ENCODE measurements at places on chromosomes 1 and 21. TPM values are rescaled to one million over a fixed set of nuclear protein-coding genes. Genes with fewer than 3 reads are reported as not detected.

- DNase-seq, result no peak
Measured at GRCh38 chr1:202658769-202659168, 51.5 kb downstream of the SYT2 start.

DNA sequence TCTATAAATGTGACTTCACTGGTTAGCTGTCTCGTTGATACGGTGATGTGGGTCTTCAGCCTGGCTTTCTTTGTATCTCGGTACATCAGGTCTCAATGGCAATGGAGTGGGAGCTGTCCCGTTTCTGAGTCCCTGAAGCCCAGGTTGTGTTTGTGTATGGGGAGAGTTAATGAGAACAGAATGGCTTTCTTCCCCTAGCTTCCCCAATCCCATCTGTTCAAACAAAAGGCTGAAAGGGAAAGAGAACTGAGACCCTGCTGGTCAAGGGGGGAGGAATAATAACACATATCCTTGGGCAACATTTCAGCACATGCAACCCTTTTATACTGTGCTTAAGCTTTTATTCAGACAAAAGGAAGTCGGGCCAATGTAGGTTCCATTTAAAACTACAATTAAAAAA lies 28.4 kb upstream of the CASQ2 start:
- no peak for DNase-seq

DNA sequence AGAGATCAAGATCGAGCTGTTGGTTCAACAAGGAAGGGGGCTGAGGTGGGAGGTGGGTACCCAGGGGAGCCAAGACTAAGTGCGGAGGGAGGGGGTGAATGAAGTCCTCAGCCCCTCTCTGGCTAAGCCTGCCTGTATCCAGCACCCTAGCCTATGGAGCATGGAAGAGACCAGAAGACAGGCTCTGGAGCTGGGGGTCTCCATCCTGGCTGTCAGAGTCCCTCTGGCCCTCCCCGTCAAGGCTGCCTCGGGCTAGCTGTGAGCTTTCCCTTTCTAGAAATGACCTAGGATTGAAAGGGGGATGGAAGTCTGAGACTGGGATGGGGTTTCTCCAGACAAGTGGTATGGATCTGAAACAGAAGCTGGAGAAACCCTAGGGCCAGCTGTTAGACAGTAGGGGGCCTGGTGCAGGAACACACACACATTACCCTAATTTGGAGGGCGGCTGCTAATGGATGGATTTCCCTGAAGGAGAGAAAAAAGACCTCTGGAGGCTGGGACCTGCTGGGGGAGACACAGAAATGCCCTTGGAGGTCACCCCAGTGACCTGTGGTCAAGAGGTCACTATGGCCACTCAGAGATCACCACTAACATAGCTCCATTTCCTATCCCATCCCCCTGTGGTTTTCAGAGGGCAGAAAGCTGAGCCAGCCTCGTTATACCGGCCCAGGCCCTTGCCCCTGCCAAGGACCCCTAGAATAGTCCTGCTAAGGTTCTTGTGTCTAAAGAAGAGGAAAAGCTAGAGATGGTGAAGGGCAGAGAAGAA lies 107.8 kb downstream of the TMEM53 start:
- no peak for DNase-seq

DNA sequence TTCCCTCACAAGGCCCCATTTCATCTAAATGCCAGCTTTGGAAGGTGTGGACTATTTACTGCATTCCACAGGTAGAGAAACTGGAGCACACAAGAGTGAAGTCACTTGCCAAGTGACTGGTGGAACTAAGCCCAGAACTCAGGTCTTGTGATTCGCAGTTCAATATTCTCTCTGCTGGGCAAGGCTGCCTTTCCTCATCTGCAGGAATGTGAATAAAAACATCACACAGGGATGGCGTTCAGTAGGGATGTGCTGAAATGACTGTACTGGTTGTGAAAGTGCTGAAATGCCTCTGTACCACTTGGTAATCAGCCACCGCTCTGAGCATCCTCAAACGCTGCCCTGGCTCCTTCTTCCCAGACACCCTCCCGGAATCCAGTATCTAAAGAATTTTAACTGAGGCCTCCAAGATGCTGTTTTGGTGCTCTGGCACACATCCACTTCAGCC lies 145.6 kb downstream of the HIVEP3 start:
- no peak for DNase-seq

DNA sequence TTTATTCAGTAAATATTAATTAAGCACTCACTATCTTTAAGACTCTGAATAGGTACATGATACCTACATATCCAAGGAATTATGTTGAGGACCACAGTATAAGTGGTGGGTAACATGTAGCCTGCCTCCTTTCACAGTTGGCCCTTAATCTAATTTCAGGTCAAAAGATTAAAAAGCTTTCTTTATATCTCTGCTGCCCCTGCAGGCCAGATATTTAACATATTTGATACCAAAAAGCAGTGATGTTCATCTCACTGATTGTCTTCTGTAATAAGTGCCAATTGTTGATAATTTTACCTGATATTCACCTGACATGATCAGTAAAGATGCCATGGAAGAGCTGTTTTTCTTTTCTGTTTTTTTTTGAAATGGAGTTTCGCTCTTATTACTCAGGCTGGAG lies 36.5 kb downstream of the RLF start:
- DNase-seq, result no peak

DNA sequence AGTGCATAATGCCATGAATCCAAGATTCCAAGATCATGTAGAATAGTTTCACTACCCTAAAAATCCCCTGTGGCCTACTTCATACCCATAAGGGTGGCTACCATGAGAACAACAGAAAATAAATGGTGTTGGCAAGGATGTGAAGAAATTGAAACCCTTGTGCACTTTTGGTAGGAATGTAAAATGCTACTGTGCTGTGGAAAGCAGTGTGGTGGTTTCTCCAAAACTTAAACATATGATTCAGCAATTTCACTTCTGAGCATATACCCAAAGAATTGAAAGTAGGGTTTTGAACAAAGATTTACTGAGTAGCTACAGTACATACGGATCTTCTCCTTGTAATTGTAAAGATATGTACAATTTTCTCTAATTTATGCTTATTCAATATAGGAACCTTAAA lies 16.0 kb downstream of the FNBP1L start:
- no peak for DNase-seq

DNA sequence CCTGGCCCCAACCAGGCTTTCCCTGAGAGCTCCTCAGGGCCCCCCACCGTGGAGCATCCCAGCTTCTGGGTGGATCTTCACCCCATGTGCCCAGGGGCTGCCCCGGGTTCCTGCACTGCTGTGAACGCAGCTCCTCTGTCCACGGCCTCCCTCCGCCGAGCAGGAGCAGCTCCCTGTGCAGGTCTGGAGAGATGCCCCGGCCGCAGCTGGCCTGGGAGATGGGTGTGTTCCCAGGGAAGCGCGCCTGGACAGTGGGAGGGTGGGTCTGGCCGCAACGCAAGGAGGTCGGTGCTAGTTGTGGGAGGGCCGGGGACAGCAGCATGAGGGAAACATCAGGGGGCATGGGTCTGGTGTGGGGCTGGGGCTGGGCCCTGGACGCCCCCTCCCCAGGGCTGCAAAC lies 71.3 kb downstream of the MORN1 start:
- no peak for DNase-seq

DNA sequence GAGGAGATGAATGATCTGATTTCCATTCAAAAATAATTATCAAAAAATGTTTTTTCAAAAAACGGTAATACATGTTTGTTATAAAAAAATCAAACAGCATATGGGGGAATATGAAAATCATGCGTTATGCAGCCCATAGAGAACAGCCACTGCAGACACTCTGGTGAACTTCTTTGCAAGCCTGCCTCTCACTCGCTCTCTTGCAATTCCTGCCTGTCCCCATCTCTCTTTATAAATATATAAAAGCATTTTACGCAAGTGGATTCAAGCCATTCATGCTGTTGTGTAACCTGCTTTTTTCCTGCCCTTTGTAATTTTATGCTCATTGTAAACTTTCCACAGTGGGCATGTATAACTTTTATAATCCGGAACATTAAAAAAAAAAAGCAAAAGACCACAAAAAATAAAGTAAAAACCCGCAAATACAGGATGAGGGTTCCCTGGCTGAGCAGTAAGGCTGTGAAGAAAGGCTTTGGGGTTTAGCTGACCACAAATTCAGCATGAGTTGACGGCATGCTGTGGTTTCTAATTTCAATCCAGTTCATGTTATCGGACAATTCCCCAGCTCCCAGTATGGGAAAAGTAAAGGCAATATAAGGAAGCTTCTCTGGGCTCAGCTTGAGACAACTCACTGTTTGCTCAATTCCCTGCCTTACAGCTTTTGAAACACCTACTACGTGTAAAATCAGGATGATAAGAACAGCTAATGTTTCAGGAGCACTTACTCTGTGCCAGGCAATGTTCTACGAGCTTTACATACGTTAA lies 52.8 kb upstream of the ZBTB40 start:
- no peak for DNase-seq

GRCh38 chr1:87894062-87894461 lies 565.4 kb downstream of the LMO4 start:
- no peak for DNase-seq

- DNase-seq, result no peak
Measured at GRCh38 chr1:21287905-21288514, 2.3 kb downstream of the ECE1 start.

DNA sequence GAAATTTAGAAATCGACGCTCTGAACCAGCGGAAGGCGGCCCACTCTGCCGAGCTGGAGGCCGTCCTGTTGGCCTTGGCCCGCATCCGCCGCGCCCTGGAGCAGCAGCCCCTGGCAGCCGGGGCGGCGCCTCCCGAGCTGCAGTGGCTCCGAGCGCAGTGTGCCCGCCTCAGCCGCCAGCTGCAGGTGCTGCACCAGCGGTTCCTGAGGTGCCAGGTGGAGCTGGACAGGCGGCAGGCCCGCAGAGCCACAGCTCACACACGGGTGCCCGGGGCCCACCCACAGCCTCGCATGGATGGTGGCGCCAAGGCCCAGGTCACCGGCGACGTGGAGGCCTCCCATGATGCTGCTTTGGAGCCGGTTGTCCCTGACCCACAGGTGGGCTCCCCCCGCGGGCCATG lies 47.0 kb upstream of the DIP2A start:
- DNase-seq, result peak; percentile 21

DNA sequence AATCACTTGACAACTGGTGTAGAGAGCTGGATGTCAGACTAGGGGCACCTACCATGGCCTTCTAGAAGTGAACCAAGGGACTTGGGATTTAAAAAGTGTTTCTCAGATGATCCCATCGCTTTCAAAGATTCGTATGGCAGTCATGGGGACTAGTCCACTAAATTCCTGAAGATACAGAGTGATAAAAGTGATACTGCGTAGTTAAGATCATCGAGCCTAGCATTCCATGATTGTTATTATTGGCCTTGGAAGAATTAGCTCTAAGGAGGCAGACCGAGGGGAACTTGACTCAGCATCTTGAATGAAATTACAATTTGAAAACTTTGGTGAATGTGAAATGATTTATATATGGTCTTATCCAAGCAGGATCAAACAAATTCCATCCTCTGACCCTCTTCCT lies 1.3 kb upstream of the CHIA start:
- DNase-seq, result no peak

- no peak for DNase-seq
Measured at GRCh38 chr21:45525910-45526306, 16.3 kb downstream of the SLC19A1 start.

DNA sequence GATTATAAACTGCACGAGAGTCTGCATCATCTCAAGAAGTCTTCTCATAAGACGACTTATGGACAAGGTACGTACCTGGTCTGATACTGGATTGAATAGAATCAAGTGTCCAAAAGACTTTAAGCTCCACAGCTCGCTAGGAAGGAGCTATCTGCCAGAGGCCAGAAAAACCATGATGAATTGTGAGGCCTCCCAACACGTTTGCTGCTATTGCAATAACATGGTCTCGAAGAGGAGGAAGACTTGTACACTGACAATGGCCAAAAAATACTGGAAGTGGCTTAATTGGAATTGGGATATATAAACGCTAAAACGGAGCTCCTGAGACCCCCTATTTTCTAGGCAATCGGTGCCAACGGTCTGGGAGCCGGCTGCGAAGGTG lies 534 bp downstream of the DNAJC28 start:
- DNase-seq, result no peak

DNA sequence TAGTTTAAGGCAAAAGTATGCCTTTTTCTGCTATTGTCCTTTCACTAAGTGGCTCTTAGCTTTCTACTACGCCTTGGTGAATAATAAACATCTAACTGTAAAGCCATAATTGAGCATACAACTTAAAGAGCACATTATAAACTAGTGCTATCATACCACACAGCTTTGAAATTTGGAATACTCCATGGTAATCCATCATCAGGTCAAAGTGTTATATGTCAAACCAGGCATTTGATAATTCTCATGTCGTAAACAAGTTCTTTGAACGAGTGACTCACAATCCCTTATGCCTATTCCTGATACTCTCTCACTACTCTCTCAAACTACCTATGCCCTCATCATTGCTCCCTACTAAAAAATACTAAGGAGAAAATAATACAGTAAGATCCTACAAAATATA lies 60.3 kb upstream of the FMN2 start:
- DNase-seq, result no peak

DNA sequence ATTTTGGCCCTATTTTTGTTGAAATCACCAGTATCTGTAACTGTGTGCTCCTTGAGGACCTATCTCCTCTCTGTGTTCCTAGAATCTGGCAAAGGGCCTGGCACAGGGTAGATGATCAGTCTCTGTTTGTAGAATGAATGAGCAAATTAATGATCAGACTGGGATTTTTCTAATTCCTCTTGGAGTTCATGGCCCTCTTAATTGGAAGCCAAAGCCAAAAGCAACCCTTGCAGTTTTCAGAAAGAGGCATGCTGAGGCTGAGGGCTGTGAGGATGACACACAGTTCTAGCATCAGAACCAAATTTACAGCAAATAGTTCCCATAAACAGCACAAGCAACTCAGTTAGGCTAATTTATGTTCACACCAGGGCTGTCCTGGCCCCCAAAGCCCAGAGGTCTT lies 111.1 kb upstream of the BEND5 start:
- no peak for DNase-seq

DNA sequence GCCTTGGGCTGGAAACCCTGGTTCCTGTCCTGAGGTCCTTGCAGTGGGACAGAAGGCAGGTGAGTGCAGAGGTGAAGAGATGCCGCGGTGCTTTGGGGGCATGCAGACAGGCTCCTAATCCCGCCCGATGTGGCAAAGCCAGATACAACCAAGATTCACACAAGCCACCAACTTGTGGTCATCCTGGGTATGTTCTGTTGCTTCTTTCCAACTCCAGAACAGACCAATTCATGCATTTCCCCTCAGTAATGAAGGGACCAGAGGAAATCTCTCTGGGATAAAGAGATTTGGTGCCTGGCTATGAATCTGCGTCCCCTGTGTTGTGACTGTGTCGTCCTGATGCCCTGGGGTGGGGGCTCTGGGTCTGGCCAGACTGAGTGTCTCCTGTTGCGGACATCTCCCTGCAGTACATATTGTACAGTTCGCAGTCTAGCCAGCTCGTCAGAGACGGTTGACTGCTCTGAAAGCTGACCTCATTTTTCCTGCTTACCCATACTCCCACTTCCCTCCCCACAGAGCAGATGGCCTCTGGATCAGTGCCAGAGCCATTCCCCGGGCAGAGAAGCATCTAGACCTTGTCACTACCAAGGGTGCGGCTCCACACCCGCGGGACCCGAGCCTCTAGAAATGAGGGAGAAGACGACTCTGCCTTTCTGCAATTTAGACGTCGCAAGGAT lies 216.3 kb downstream of the KIF26B start:
- peak; percentile 79 for DNase-seq

Gene FAM177B
- 0.27 TPM for polyA plus RNA-seq

Gene MEGF6
- polyA plus RNA-seq, result 4.3 TPM

Gene CD1B
- not detected for polyA plus RNA-seq

Gene CD84
- polyA plus RNA-seq, result 0.61 TPM

Gene F13B
- not detected for polyA plus RNA-seq

Gene MAP3K7CL
- polyA plus RNA-seq, result 2.7 TPM
